ENCODE measurements at places on chromosomes 12 and 14. TPM values are rescaled to one million over a fixed set of nuclear protein-coding genes. Genes with fewer than 3 reads are reported as not detected.

Gene DHRS2
- 55.2 TPM for polyA plus RNA-seq

- no peak for DNase-seq
These were observed 34.4 kb downstream of the TESPA1 start for GRCh38 chr12:54950071-54950727.

Gene KERA
- polyA plus RNA-seq, result not detected

Gene SEC23A
- 65.6 TPM for polyA plus RNA-seq

DNA sequence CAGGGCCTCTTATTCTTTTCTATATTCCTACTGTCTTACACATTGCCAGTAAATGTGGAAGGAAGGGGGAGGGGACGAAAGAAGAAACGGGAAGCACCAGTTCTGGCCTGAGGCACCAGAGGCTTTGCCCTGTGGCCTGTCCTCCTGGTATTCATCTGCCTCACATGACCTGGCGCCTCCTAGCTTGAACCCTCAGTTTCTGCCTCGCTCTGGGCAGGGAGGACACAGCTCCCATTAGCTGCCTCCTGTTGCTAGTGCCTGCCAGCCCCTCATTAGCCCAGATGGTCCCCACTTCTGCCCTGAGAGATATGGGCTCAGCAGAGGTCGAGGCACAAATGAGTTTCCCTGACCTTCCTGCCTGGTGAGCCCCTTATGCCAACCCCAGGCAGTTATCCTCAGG lies 3.0 kb upstream of the PLEKHG6 start:
- no peak for DNase-seq

GRCh38 chr14:64604881-64605280 lies 55.1 kb downstream of the PPP1R36 start:
- no peak for DNase-seq
